Breast epithelium (tissue), 4 donors: ENCODE measurements at places on chromosomes 11 and 22. TPM values are rescaled to one million over a fixed set of nuclear protein-coding genes. Genes with fewer than 3 reads are reported as not detected.

- no peak overlapping the region for H3K27ac ChIP-seq
- H3K4me3 ChIP-seq: no peak overlapping the region
- no peaks in the 10 kb centered on the region for H3K27me3 ChIP-seq
- H3K36me3 ChIP-seq: no peaks in the 10 kb centered on the region
- no peaks in the 10 kb centered on the region for H3K4me1 ChIP-seq
Measured at GRCh38 chr11:28245131-28245530, 136.9 kb downstream of the METTL15 start.

- H3K4me1 ChIP-seq: no peaks in the 10 kb centered on the region
- no peaks in the 10 kb centered on the region for H3K36me3 ChIP-seq
- no peak for DNase-seq
- no peak overlapping the region for H3K27ac ChIP-seq
- H3K27me3 ChIP-seq: peaks cover 6% of the 10 kb centered on the region
Measured at GRCh38 chr11:57155838-57156607, 25.7 kb upstream of the LRRC55 start.

GRCh38 chr11:34356130-34356529 is 1.7 kb downstream of the ABTB2 start:
- H3K4me1 ChIP-seq: peaks cover 8% of the 10 kb centered on the region
- peak overlapping the region; percentile 71 for H3K4me3 ChIP-seq
- no peak overlapping the region for H3K27ac ChIP-seq
- DNase-seq: no peak
- H3K27me3 ChIP-seq: no peaks in the 10 kb centered on the region

GRCh38 chr11:65547446-65548125 is 10.6 kb downstream of the LTBP3 start:
- H3K27ac ChIP-seq: no peak overlapping the region
- no peak overlapping the region for H3K4me3 ChIP-seq
- no peaks in the 10 kb centered on the region for H3K4me1 ChIP-seq
- H3K36me3 ChIP-seq: no peaks in the 10 kb centered on the region
- no peaks in the 10 kb centered on the region for H3K27me3 ChIP-seq

DNA sequence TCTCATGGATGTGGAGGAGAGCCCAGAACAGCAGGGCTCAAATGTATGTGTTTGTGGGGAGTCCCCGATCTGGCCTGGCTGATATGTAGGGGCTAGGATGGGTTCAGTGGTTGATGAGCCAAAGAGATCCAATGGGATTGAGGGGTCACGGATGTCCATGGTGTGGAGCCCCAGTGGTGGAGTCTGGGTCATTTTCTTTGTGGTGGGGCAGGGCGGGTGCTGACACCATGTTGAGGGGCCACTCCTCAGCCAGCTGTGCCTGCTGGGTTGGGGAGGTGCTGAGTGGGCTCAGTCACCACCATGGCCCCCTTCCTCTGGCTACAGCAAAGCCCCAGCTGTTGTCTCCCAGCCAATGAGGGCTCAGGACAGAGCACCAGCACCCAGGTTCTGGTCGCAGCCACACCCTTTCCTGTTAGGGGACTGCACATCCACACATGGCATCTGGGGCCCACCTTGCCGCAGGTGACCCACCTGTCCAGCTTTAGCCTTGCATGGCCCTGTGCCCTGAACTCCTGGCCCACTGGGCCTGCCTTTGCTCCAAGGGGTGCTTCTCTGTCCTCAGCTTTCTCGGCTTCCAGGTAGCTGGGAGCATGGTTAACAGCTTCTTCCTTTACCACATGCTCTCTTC is 3.2 kb upstream of the GNAZ start:
- no peak overlapping the region for H3K27ac ChIP-seq
- H3K27me3 ChIP-seq: no peaks in the 10 kb centered on the region
- H3K36me3 ChIP-seq: no peaks in the 10 kb centered on the region
- peak; percentile 33 for DNase-seq

- no peak overlapping the region for H3K27ac ChIP-seq
- no peaks in the 10 kb centered on the region for H3K27me3 ChIP-seq
- DNase-seq: no peak
- H3K36me3 ChIP-seq: no peaks in the 10 kb centered on the region
- H3K4me1 ChIP-seq: no peaks in the 10 kb centered on the region
Measured at GRCh38 chr11:125874556-125875124, 12.8 kb upstream of the HYLS1 start.

GRCh38 chr11:117099696-117100095 is 1.5 kb upstream of the SIK3 start:
- no peaks in the 10 kb centered on the region for H3K27me3 ChIP-seq
- H3K36me3 ChIP-seq: no peaks in the 10 kb centered on the region
- H3K27ac ChIP-seq: peak overlapping the region; percentile 99
- peaks cover 9% of the 10 kb centered on the region for H3K4me1 ChIP-seq

- H3K4me1 ChIP-seq: no peaks in the 10 kb centered on the region
- no peaks in the 10 kb centered on the region for H3K36me3 ChIP-seq
- peak overlapping the region; percentile 95 for H3K27ac ChIP-seq
- H3K27me3 ChIP-seq: no peaks in the 10 kb centered on the region
Measured at GRCh38 chr11:93541884-93542810, 1.0 kb downstream of the SMCO4 start.

DNA sequence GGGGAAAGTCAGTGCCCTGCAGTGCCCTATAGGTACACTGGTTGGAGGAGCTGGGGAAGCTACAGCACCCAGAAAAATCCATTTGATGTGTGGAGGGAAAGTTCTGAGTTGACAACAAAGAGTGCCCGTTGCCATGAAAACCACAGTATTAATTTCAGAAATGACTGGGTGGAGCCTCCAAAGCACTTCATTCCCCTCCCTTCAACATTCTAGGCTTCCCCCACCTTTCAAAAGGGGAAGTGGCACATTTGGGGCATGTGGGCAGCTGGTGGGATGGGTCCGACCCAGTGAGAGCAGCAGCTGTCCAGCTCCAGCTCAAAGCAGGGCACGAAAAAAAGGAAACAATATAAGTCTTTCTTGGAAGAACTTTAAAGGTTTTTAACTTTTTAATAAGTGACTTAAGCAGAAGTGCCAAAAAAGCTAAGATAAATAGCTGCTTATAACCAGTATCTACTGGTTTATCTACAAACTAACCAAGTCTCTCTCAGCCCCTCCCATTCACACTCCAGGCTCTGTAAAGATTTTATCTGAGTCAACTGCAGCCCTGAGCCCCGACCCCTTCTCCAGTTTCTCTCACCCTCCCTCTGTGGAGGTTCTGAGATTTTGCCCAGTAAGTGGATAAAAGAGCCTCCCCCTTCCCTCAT is 9.0 kb upstream of the AHNAK start:
- H3K4me1 ChIP-seq: peaks cover 56% of the 10 kb centered on the region
- H3K36me3 ChIP-seq: no peaks in the 10 kb centered on the region
- H3K27me3 ChIP-seq: no peaks in the 10 kb centered on the region
- H3K27ac ChIP-seq: peak overlapping the region; percentile 98
- DNase-seq: no peak
- peak overlapping the region; percentile 23 for H3K4me3 ChIP-seq

GRCh38 chr11:66694732-66695207 is 17.1 kb upstream of the RBM4B start:
- peak overlapping the region; percentile 43 for H3K27ac ChIP-seq
- no peaks in the 10 kb centered on the region for H3K27me3 ChIP-seq
- H3K4me1 ChIP-seq: no peaks in the 10 kb centered on the region

- no peak for DNase-seq
- no peaks in the 10 kb centered on the region for H3K27me3 ChIP-seq
Measured at GRCh38 chr11:11555208-11555607, 66.6 kb downstream of the GALNT18 start.

- no peaks in the 10 kb centered on the region for H3K36me3 ChIP-seq
- peak; percentile 91 for DNase-seq
- H3K4me3 ChIP-seq: peak overlapping the region; percentile 73
- H3K4me1 ChIP-seq: peaks cover 27% of the 10 kb centered on the region
- peak overlapping the region; percentile 100 for H3K27ac ChIP-seq
Measured at GRCh38 chr11:58579192-58580129, 598 bp downstream of the ZFP91 start.

DNA sequence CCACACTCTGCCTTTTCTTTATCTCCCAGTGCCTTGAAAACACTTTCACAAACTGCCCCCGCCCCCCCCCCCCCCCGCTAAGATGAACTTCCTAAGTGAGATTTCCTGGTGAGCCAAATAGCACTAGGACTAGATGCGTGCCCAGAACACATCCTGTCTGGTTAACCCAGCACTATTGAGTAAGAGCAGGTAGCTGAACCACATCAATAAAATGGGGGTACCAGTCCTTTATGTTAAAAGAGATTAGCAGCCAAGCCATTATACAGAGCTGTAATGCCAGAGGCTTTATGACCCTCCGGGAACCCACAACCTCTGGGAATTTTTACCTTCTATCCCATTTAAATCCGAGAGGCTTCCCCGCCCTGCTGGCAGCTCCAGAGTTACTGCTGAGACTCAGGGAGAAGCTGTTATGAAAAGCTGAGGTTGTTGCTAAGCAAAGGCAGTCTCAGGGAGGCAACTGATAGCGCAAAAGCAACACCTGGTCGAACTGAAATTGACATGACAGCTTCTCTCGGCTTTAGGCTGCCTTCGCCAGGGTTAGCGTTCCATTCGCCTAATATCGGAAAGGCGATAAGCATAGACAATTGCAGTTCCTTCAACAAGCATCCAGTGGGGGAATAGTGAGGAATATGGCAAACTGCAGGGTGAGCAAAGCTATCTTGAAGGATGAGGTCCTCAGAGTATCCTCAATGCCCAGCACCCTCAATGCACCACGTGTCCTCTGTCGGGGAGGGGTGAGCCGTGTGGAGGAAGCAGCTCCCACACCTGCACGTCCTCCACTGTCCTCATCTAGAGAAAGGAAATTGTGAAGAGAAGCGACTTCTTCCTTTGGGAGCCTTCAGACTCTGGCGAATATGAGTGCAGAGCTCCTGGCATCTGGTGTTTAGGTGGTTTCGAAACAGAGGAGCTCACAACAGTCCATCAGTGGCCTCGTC is 977.0 kb downstream of the NTM start:
- no peaks in the 10 kb centered on the region for H3K27me3 ChIP-seq
- no peaks in the 10 kb centered on the region for H3K36me3 ChIP-seq
- H3K27ac ChIP-seq: no peak overlapping the region
- H3K4me1 ChIP-seq: no peaks in the 10 kb centered on the region

DNA sequence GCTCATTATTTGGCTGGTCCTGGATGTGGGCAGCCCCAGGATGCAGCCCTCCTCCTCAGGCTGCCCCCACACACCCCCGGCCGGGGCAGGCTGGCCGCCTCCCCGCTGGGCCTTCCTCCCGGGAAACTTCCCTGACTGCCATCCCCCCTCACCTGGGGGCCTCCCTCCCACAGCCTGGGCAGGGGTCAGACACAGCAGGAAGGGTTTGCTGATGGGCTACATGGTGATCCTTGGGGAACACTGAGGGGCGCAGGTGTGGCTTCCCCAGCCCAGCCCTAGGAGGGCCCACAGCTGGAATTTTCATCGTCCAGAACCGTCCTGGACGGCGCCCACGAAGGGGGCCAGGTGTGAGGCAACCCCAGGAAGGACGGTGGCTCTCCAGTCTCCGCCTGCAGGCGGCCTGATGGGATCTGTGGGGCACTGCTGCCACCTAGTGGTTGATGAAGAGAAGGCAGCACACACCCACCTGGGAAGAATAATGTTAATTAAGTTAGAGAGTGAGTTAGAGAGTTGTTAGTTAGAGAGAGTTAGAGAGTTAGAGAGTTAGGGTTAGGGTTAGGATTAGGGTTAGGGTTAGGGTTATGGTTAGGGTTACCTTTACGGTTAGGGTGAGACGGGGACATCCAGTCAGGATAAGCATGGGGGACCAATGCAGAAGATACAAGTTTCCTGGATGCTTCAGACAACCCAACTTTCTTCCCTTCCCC is 75.9 kb upstream of the PRR5 start:
- H3K27me3 ChIP-seq: no peaks in the 10 kb centered on the region
- H3K27ac ChIP-seq: no peak overlapping the region
- no peaks in the 10 kb centered on the region for H3K4me1 ChIP-seq
- H3K36me3 ChIP-seq: no peaks in the 10 kb centered on the region

- DNase-seq: no peak
- no peaks in the 10 kb centered on the region for H3K4me1 ChIP-seq
- H3K27me3 ChIP-seq: no peaks in the 10 kb centered on the region
- H3K27ac ChIP-seq: peak overlapping the region; percentile 41
- no peak overlapping the region for H3K4me3 ChIP-seq
Measured at GRCh38 chr11:12389676-12390657, 12.6 kb downstream of the PARVA start.

DNA sequence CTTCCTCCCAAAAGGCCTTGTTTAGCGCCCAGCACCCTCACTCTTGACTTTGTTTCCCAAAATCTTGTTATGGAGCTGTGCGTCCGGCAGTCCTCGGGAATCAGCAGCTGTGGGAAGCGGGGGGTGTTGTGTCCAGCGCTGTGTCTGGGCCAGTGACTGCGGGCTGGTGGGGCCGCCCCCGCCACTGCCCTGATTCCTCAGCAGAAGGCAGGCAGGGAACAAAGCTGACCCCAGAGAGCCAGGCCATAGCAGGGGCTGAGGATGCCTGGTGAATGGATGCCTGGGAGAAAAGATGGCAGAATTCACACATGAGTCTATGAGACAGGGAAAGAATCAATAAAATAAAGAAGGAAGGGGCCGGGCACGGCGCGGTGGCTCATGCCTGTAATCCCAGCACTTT is 2.5 kb downstream of the APOBEC3C start:
- no peaks in the 10 kb centered on the region for H3K36me3 ChIP-seq
- no peaks in the 10 kb centered on the region for H3K27me3 ChIP-seq
- no peak for DNase-seq

- H3K27ac ChIP-seq: no peak overlapping the region
- peaks cover 31% of the 10 kb centered on the region for H3K27me3 ChIP-seq
- H3K36me3 ChIP-seq: no peaks in the 10 kb centered on the region
- DNase-seq: no peak
- no peak overlapping the region for H3K4me3 ChIP-seq
Measured at GRCh38 chr22:49480331-49480730, 347.3 kb downstream of the BRD1 start.

DNA sequence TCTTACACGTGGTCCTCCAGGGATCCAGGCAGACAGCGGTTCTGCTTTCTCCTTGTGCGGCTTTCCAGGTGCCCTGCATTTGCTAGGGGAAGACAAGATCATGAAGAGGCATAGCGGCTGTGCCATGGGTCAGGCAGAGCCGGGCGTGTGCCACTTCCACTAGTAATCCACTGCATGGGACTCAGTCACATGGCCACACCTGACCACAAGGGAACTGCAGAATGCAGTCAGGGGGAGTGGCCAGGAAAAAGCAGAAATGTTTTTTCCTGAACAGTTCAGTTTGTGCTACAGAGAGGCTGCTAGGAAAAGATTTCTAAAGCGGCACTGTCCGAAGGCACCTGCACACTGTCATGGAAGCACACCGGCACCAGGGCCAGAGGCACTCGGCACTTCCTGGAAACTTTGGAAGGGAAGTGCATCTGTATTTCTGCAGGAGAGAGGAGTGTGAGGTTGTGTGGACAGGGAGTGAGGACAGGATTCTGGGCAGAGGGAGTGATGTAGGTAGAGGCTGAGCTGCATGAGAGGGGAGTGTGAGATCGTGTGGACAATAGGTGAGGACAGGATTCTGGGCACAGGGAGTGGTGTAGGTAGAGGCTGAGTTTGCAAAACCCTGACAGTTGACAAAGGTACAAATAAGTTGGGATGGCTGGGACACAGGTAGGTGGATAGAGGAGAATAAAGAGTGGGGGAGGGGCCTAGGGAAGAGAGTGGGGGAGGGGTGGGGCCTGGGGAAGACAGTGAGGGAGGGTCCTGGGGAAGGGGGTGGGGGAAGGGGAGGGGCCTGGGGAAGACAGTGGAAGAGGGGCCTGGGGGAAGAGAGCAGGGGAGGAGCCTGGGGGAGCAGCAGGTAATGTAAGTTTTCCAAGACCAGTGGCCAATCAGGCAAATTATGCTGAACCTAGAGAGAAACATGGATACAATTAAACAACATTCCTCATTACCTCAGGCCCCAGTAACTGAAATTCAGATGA is 1436.3 kb downstream of the TBC1D22A start:
- H3K36me3 ChIP-seq: no peaks in the 10 kb centered on the region
- H3K27ac ChIP-seq: no peak overlapping the region
- no peak for DNase-seq

SLC25A1 gene
- 140 TPM for total RNA-seq

NRXN2 gene
- total RNA-seq: 4.3 TPM

P2RY6 gene
- total RNA-seq: 1.6 TPM

OR8D4 gene
- total RNA-seq: not detected

OR52H1 gene
- 2.0 TPM for total RNA-seq

XBP1 gene
- 1,772 TPM for total RNA-seq

PLAAT5 gene
- total RNA-seq: 11.9 TPM

PANX2 gene
- total RNA-seq: 1.8 TPM

TSPAN4 gene
- 217 TPM for total RNA-seq
